ENCODE measurements at places on chromosomes 12 and 14. TPM values are rescaled to one million over a fixed set of nuclear protein-coding genes. Genes with fewer than 3 reads are reported as not detected.

Gene C14orf132
- 28.4 TPM for total RNA-seq

Gene WNT1
- total RNA-seq, result not detected

Gene RIPK3
- 29.0 TPM for total RNA-seq

Gene RNASE3
- not detected for total RNA-seq

Gene SLC6A13
- total RNA-seq, result 0.36 TPM

Gene NRL
- 1.8 TPM for total RNA-seq

Gene ANKS1B
- 3.5 TPM for total RNA-seq

Gene ACACB
- 18.5 TPM for total RNA-seq

Gene TAS2R8
- total RNA-seq, result not detected

Gene KRT74
- not detected for total RNA-seq

Gene GPR132
- total RNA-seq, result 0.16 TPM

Gene ZNF385A
- total RNA-seq, result 3.4 TPM

Gene RNASE12
- total RNA-seq, result not detected

Gene AHSA1
- 39.4 TPM for total RNA-seq

Gene PTGER2
- 0.97 TPM for total RNA-seq

Gene ERBB3
- 0.73 TPM for total RNA-seq

Gene LGR5
- 1.1 TPM for total RNA-seq

Gene MIP
- total RNA-seq, result 0.32 TPM

Gene APOF
- total RNA-seq, result not detected

Gene TROAP
- total RNA-seq, result 1.8 TPM

Gene KRT82
- not detected for total RNA-seq

Gene METTL1
- 8.0 TPM for total RNA-seq

Gene PRKCH
- 3.7 TPM for total RNA-seq

Gene SIX1
- 2.8 TPM for total RNA-seq

Gene SLC48A1
- 29.4 TPM for total RNA-seq

Gene IAPP
- total RNA-seq, result not detected

Gene PLEKHG7
- total RNA-seq, result not detected

Gene AICDA
- not detected for total RNA-seq

Gene LMNTD1
- total RNA-seq, result 0.16 TPM

Gene PLEKHD1
- under 0.01 TPM for total RNA-seq

Gene DNAJC22
- total RNA-seq, result 1.1 TPM

Gene NEUROD4
- not detected for total RNA-seq

Gene ASCL1
- not detected for total RNA-seq

Gene KRT83
- total RNA-seq, result not detected

Gene PLA2G1B
- not detected for total RNA-seq

Gene GLT8D2
- total RNA-seq, result 91.8 TPM

Gene LRP1-AS
- not detected for total RNA-seq

Gene MYF6
- total RNA-seq, result not detected

Gene GPR162
- 7.3 TPM for total RNA-seq

Gene P3H3
- total RNA-seq, result 72.1 TPM

Gene RFLNA
- total RNA-seq, result 5.8 TPM

Gene SLC38A4
- total RNA-seq, result 11.0 TPM

Gene DPPA3
- not detected for total RNA-seq

Data from hair follicle dermal papilla cell (primary cell).